ENCODE measurements at places on chromosomes 11 and 22.

- no peak for DNase-seq
These were observed 8.6 kb downstream of the MUC5B start for GRCh38 chr11:1231396-1232020.

DNA sequence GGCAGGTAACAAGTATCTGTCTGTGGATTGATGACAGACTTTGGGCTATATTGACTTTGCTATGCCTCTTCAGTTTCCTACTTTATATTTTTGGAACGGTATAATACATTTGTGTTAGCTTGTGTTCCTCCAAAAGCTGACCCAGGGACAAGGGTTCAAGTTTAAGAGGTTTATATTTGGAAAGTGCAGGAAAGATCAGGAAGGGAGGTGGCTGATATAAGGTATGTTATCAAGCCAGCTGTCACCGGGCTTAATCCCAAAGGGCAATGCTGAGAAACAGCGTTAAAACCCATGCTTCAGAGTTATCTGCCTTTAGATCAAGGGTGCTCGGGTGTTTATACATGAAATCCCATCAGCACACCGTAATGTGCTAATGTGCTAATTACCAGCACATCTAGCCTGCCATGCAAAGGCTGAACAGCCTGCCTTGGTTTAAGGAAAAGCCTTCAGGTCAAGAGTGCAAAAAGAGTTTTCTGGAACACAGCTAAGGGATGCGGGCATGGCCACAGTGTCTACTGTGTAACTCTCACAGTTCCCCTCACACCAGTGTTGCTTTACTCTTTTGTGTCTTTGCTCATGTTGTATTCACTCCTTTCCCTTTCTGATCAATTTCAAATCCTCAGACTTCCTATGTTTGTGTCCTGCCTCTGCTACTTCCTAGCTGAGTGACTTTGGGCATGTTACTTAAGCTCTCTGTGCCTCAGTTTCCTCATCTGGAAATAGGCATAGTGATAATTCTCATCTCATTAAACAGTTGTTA is 77.5 kb downstream of the BDNF start:
- DNase-seq, result no peak

GRCh38 chr22:44595841-44596341 is 97.9 kb upstream of the RTL6 start:
- no peak for DNase-seq

- DNase-seq, result no peak
These were observed 727 bp upstream of the CSDC2 start for GRCh38 chr22:41560095-41560471.

- no peak for DNase-seq
These were observed 3.7 kb downstream of the ADAMTS15 start for GRCh38 chr11:130452176-130452575.

DNA sequence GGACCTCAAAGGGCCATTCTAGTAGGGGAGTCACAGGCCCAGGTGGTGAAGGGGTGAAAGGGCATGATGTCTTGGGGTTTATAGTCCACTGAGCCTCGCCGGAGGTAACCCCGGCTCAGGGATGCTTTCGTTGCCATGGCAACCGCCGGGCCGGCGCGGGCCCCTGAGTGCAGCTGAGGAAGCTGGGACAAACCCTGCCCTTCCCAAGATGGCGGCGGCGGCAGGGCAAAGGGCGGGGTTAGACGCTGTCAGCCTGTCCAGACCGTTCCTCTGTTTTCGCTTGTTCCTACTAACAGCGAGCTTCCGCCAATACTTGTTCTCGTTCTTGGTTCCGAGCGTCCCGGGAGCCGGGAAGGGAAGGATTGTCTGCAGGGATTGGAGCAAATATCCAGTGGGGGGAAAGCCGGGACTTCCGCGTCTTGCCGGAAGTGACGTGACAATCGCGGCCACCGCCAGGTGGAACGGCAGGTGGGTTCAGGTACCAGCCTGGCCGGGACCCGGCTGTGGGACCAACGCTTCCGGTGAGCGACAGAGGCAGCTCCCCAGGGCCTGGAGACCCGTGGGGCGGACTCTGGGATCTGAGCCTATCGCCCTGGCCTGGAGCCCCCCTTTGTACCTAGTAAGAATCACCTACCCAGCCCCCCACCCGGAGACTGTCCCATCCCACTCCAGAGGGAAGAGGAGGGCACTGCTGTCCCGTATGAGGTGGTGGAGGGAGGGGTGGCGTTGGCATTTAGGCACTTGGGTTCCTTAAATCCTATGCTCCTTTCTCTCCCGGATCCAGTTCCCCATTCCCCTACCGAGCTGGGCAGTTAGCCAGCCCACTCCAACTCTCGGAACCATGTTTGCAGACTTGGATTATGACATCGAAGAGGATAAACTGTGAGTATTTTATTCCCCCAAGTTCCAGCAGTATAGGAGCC is at the start of gene PICK1:
Gene PICK1, plus strand, starts transcription at position 436 of the 923 bp plus-strand sequence. Its CDS starts 406 bp downstream, at position 842.
- peak; percentile 97 for DNase-seq

DNA sequence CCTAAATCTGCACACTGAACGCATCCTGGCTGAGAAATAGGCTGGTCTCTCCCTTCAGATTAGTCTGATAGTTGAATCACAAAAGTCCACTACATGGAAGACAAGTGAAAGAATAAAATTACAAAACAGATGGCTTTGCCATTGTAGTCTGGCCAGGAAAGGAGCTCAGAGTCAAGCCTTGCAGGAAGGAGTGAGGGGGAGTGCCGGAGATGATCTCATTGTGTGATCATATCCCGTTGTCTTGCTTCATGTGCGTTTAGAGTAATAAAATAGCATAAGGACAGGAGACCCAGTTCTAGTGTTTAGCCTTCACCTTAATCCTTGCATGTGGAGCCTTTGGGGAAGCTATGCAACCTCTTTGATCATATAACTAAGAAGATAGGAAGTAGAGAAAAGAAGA is 666.7 kb upstream of the RAG2 start:
- DNase-seq, result no peak

GRCh38 chr22:36757668-36758211 is 18.2 kb downstream of the IFT27 start:
- peak; percentile 45 for DNase-seq

Measured in putamen (tissue), 1 donor.